ENCODE measurements at places on chromosomes 5 and 9.

DNA sequence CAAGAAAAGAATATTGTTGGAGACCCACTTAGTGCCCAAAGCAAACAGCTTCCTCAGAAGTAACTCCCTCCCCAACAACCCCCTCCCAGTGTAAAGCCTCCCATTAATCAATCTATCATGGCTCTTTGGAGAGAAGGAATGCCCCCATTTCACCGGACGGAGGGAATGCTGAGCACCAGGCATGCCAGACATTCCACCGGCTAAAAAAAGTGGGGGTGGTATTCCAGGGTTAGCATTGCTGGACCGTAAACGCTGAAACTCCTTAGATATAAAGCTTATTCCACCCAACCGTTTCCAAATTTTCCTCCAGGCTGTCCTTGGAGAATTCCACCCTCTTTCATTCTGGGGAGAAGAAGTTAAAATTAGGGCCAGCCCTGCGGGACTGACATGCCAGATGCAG, 363 bp upstream of the MAMDC2 start:
- no peak for DNase-seq

DNA sequence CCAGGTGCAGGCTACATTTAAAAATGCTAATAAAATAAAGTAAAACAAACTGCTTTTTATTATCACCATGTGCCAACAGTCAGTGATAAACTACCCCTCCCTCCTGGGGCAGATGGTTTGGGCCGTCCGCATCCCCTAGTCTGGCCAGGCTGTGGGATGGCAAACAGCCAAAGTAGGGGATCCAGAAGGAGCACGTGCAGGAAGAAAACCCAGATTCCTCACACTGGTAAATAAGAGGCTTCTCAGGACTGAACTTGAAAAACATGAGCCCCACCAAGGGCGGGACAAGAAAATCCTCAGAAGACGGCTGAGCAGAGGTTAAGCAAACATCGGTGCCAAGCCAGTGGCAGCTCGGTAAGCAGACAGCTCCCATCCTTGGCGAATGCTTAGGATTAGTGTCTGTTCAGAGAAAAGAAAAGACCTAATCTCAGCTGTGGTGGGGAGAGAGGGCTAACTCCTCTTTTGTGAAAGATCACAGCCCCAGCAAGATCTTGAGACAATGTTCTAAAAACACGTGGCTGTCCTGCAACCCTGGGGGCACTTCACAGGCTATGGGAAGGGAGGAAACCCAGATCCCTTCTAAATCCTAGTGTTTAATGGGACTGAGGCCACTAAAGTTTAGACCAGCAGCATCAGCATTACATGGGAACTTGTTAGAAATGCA, 46.5 kb upstream of the GDNF start:
- no peak for DNase-seq

DNA sequence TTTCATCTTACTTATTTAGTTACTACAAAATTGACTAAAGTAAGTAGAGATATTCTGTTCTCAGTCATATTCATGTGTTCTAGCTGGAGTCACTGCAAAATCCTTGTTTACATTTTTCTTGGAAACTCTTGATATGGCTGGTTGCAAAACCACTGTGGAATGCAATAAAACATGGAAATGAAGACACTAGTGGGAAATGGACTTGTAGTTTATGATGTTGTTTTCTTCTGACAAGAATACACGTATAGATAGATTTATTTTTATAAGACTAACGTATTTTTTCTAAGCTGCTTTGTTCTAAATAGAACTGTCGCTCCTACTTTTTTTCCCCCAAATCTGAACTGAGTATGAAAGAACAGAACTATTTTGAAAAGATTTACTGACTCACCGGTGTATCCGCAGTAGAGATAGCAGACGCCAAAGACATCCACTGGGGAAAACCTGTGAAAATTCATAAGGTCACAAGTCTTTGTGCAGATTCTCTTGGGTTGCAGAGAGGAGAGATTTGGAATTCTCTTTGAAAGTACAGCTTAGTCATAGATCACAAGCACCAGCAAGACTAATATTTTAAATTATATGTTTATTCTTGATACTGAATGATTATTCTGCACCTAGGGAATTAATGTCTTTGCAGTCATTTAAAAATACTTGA, 119.6 kb upstream of the TAF11L2 start:
- DNase-seq, result no peak

DNA sequence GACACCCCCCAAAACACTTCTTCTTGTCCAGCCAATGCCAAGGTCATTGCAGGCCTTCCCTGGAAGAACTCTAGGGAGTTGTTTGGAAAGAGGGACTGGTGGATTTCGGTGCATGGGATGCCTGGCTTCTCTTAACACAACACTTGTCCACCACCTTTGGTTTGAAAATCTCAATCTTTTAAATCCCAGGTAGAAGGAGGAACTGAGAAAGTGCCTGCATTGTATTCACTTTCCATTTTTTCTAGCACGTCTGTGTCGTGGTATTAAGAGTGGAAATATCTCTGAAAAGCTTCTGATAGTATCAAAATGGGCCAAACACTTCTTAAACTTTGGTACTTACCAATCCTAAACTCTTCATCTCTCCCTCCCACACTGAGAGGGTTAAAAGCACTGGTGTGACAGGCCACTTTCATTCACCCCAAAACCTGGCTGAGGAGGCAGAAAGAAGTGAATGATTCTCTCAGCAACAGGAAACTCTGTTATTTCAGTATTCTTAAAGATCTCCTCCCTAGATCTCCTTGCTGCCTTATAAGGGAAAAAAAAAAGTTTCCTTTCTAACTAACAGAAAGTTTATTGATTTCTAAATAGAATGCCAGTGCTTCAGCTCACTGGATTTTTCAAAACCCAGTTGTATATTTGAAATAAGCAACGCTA, 3.9 kb upstream of the NFIB start:
- no peak for DNase-seq

- no peak for DNase-seq
Observed at GRCh38 chr9:85639675-85640186, 102.0 kb downstream of the AGTPBP1 start.

- no peak for DNase-seq
Observed at GRCh38 chr5:57513785-57514184, 31.2 kb upstream of the ACTBL2 start.

GRCh38 chr5:79202076-79202475, 33.9 kb upstream of the JMY start:
- no peak for DNase-seq

GRCh38 chr9:14453286-14453685, 139.3 kb upstream of the NFIB start:
- DNase-seq, result no peak

DNA sequence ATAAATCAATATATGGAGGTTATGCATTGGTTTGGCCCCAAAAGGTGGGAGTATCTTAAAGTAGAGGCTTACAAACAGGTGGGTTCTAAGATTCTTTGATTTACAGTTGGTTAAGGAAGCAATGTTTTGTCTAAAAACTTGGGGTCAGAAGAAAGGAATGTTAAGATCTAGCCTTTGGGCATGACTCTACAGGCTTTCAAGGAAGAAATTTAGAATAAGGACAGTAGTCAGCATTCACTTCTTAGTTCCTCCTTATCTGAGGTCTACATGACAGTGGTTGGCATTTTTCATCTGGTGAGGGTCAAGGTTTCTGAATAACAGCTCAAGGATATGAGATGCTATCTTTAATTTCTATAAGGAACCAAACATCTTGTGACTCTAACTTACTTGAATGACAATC, 122.8 kb downstream of the CAMK4 start:
- no peak for DNase-seq

GRCh38 chr5:8057769-8058168, 188.8 kb downstream of the MTRR start:
- DNase-seq, result no peak

- DNase-seq, result no peak
Observed at GRCh38 chr5:140631036-140631417, 1.9 kb downstream of the CD14 start.

GRCh38 chr5:170628028-170628427, 124.2 kb downstream of the KCNIP1 start:
- DNase-seq, result no peak

- no peak for DNase-seq
Observed at GRCh38 chr5:81171769-81172168, 61.4 kb upstream of the CKMT2 start.

DNA sequence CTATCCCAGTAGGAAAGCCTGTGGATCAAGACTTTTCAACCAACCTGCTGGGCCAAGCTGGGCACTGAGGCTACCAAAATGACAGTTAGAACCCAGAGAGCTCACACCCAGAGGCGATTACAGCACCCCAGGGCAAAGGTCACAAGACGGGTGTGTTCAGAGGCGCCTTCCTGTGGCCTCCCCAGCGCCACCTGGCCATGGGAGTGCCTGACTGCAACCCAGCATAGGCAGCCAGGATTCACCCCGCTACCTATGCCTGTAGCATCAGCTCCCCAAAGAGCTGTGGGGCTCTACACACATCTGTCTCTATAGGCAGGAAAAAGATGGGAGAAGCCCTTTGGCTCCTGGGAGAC, 33.5 kb downstream of the PDGFRB start:
- no peak for DNase-seq

DNA sequence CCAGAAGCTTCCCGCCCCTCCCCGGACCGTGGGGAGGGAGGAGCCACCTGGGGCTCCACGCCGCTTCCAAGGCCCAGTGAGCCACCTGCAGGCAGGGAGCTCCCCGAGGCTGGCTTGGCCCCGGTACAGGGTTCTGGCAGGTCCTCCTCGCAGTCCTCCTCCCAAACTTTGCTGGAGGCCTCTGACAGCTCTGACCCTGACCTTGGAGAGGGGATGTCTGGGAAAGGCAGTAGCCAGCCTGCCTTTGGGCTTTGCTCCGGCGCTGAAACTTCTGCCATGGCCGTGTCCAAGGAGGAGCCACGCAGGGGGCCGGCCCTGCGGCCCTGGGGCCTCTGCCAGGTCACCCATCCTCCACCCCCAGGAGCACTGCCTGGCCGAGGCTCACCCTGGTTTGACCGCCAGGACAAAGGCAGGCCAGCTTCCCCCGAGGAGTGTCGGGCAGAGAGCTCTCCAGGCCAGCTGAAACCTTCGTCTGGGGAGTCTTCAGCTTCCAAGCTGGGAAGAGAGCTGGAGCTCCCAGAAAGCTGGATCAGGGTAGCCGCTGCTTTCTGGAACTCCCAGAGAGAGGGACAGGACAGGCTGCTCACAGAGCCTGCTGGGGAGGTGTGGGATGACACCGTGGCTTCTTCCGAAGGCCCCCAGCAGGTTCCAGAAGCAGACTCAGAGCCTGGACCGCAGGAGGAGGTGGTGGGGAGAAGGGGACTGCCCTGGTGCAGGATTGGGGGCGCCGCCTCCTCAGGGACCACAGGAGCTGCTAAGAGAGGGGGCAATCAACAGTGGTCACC, 9.0 kb upstream of the QSOX2 start:
- DNase-seq, result no peak

DNA sequence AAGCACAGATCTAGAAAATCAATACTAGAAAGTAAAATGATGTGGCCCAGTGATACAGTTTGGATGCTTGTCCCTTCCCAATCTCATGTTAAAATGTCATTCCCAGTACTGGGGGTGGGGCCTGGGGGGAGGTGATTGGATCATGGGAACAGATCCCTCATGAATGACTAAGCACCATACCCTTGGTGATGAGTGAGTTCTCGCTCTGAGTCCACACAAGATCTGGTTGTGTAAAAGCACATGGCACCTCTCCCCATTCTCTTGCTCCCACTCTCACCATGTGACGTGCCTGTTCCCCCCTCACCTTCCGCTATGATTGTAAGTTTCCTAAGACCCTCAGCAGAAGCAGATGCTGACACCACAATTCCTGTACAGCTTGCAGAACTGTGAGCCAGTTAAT, 234.2 kb upstream of the CDH6 start:
- DNase-seq, result no peak
